ENCODE measurements at places on chromosomes 2 and 18.
A peak's percentile ranks its signal among the peaks of the same experiment; 100 is the strongest.

DNA sequence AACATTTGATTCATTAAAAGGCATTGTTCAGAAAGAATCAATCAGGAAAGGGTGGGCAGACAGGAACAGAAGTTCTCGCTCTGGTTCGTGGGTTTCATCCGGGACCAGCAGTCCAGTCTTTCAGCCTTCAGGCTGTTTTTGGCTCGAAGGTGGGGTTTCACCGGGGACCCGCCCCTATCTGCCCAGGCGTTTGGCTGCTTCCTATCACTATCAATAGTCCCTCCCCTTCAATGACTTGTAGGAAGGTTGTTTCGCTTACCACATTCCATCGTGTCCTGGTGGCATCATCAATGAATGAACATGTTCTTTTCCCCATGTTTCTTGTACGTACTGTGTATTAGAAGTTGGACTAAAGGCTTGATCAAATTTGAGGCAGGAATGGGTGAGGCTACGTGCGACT, 130.3 kb downstream of the NEDD4L start:
- no peak for DNase-seq

DNA sequence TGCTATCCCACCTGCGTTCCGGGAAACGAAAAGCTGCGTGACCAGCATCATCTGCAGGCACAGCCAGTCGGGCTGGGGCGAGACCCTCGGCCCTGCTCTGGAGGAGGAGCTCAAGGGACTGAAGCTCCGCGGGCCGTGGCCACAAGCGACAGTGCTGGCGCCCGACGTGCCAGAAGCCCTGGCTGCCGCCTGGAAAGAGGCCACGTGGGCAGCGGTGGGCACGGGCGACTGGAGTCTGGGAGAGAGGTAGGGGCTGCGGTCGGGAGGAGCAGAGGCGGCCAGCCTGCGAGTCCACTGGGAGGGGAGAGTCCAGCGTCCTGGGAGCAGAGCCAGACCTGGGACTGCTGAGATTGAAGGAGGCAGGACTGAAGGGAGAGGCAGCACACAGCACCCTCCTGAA, 9.2 kb downstream of the DTYMK start:
- no peak for DNase-seq

DNA sequence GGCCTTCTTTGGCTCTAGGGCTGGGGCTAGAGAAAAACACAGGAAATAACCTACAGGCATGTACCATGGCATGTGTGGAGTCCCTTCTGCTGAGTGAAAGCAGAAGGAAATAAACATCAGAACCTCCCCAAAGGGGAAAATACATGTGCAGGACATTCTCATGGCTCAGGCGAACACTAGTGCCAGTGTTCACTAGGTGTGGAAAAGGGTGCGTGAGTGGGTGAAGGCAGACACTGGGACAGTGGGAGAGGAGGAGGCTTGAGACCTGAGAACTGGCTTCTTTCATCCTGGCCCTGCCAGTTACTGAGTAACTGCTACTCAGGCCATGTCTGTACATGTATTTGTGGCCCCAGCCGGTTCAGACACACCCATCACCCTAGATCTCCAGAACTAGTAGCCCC, 268.2 kb downstream of the PRKCE start:
- DNase-seq: no peak

DNA sequence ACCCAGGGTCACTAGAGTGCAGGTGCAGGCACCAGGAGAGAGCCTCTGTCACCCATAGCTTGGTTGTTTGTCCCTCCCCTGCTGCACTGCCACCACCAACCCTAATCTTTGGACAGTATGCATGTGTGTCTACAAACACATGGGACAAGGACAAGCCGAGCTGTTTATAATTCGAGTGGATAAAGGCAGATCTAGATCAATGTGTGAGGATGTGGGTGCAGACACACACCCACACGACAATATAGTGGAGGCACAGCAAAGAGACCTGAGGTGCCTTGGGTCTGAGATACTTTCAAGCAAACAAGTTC, 199.2 kb downstream of the TNS1 start:
- DNase-seq: no peak

- no peak for DNase-seq
Observed at GRCh38 chr18:77046409-77046808, 86.2 kb downstream of the MBP start.

- DNase-seq: no peak
Observed at GRCh38 chr18:63697097-63697660, 5.6 kb upstream of the SERPINB11 start.

DNA sequence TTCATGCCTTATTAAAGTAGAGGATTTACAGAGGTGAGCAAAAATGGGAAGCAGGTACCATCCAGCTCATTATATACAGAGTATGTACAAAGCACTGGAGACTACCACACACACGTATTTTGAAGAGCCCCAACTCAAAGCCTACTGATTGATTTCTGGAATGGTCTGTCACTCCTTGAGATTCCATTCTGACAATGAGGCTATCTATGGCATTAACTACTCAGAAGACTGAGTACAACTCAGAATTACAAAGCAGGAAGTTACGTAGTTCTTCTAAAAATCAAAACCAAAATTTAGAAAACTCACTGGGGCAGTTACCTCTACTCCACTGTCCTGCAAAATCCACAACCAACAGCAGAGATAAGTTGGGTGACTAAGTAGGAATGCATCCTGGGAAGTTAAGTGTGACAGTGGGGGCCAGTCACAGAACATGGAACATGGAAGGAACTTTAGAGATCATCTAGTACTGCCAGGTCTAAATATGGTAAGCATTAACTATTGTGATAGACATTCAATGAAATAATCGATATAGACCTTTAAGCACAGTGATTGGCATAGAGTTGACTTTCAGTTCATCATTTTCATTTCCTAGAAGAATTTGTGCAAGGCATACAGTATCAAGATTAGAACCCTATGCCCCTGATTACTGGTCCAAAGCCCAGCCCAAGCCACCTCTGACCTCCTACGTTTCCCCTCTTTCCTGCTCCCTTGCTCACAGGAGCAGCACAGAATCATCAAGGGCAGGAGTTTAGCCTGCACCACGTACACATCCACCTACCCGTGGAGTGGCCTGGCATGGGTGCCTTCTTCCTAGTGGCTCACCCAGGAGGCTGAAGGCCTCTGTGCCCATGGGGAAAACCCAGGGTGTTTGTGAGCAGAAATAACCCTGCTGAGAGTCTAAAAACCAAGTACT, 80.1 kb upstream of the FOSL2 start:
- no peak for DNase-seq

- peak; percentile 31 for DNase-seq
Observed at GRCh38 chr2:26068602-26069298, 34.9 kb downstream of the RAB10 start.

GRCh38 chr18:24802456-24802855, 342.0 kb downstream of the HRH4 start:
- no peak for DNase-seq

DNA sequence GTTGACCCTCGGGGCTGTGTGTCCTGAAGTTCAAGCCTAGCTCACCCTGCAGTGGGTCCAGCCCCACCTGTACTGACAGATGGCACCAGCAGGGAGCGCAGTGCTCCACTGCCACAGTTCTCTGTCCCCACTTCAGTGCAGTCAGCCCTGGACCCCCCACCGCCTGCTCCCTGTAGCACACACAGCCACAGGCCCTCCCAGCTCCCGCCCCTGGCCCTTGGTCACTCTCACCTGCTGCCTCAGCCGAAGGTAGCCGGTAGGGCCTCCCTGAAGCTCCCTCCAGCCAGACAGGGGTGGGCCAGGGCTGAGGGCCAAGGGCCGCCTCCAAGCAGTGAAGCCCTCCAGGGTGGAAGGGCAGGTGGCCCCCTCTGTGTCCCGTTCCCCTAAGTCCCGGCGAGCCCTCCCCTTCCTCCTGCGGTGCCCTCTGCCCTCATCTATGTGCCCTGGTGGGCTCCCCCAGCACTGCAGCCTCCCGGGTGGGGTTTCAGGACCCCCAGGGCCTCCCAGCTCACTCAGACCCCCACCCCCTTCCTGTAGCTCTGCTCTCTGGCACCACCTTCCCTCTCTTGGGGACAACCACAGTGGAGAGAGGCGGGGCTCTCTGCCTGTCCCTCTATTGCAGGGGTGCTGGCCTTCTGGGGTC, 10.8 kb upstream of the ALPP start:
- DNase-seq: no peak

GRCh38 chr18:50465211-50466153, 90.6 kb downstream of the SKA1 start:
- DNase-seq: no peak
